Activated CD8-positive, alpha-beta memory T cell treated with anti-CD3 and anti-CD28 coated beads, Interleukin-2, amount 10 ng/mL, durations not matched to agents 7 days and 5 days (primary cell): ENCODE measurements at places on chromosomes 3 and 15. TPM values are rescaled to one million over a fixed set of nuclear protein-coding genes. Genes with fewer than 3 reads are reported as not detected.
A peak's percentile ranks its signal among the peaks of the same experiment; 100 is the strongest.

- peak; percentile 26 for DNase-seq
These were observed 23.0 kb downstream of the MESD start for GRCh38 chr15:80966431-80967197.

DNA sequence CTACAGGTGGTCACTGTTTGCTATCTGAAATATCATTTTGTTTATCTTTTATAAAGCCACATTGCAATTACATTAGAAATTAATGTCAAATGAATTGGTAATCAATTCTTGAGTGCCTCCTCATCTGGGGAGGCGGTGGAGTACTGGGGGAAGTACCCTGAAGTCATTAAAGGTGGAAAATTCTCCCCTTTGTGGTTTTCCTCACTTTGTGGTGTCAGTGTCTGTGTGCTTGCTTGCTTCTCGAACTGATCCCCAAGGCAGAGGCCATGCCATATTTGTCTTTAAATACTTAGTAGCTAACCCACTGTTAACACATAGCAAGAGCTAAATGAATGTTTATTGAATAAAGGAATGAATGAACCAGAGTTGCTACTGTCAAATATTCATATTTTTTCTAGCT is 40.5 kb upstream of the CCK start:
- no peak for DNase-seq

DNA sequence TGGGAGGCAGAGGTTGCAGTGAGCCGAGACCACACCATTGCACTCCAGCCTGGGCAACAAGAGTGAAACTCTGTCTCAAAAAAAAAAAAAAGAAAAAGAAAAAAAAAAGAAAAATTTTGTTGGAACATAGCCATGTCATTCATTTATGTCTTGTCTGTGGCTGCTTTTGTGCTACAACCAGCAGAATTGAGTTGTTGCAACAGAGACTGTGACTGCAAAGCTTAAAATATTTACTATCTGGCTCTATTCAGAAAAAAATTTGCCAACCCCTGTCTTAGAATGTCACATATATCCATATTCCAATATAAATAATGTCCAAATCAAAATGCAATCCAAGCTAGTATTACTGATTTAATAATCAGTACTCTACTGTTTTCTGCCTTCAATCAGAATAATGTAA is 25.1 kb downstream of the CD80 start:
- no peak for DNase-seq

- no peak for DNase-seq
These were observed 38.9 kb downstream of the ZNF710 start for GRCh38 chr15:90039996-90040395.

- no peak for DNase-seq
These were observed 48.7 kb upstream of the SKOR1 start for GRCh38 chr15:67776600-67776999.

DNA sequence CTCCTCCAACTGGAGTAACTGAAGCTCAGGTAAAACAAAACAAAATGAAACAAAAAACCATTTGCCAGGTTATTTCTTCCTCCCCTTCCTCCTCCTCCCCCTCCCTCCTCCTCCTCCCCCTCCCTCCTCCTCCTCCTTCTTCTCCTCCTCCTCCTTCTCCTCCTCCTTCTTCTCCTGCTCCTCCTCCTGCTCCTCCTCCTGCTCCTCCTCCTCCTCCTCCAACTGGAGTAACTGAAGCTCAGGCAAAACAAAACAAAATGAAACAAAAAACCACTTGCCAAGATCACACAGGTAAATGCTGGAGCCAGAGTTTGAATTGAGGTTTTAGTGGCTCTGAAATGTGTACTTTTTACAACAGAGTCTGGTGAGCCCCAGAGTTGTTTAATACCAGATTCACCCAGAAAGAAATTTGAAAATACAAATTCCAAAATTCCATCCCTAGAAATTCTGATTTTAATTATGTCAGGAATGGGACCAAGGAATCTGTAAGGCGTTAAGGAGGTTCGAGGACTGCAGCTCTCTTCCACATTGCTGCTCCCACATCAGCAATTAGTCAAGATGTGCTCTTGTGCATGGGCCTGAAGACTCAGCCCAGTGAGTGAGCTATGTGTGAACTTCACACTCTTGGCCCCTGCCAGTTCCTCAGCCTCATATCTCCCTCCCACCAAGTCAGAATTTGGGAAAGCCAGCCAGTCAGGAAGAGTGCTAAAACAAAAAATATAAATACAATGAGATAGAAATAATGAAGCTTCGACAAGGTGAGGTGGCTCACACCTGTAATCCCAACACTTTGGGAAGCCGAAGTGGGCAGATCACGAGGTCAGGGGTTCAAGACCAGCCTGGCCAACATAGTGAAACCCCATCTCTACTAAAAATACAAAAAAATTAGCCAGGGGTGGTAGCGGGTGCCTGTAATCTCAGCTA is 31.6 kb upstream of the ZNF770 start:
- no peak for DNase-seq

- no peak for DNase-seq
These were observed 44.0 kb downstream of the EIF4E3 start for GRCh38 chr3:71681224-71681668.

Gene CACNA1D
- total RNA-seq = 0.41 TPM
